Left renal pelvis (tissue), 4 donors: ENCODE measurements at places on chromosomes 7 and 10. TPM values are rescaled to one million over a fixed set of nuclear protein-coding genes. Genes with fewer than 3 reads are reported as not detected.

The OPN1SW gene
- polyA plus RNA-seq: 1.8 TPM

DNA sequence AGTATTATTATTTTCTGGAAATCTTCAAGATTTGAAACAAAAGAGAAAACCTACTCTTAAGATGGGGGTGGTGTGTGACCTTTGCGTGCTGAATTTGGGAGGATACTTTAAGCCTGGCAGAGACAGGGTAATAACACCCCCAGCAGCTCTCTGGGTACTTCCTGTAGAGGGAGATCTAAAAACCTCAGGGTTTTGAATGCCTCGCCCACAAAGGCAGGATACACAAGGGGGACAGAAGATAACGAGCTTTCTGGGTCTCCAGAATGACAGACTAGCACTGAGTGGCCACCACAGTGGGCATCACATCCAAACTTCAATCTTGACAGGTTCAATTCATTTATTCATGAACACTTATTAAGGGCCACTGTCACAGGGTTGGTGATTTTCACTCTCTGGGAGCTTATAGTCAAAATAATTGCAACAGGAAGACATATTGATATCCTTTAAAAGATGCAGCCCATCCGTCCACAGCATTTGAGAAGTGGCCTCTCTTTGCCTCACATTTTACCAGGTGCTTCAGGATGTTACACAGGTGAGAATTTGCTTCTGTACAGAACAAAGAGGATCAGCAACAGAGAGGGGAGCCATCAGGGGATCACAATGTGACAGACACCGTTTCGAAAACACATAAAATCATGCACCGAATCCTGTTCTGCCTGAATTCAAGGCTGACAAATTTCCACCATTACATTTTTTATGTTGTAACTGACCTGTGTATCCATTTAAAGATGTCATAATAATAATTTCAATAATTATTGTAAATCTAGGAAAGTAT is 14.3 kb downstream of the CPA1 start:
- no peak for DNase-seq

The ARHGAP12 gene
- 39.4 TPM for polyA plus RNA-seq

GRCh38 chr7:71695186-71695585 is 563.2 kb downstream of the GALNT17 start:
- no peak for DNase-seq

GRCh38 chr10:42997849-42998165 is 79.1 kb upstream of the RET start:
- DNase-seq: no peak

DNA sequence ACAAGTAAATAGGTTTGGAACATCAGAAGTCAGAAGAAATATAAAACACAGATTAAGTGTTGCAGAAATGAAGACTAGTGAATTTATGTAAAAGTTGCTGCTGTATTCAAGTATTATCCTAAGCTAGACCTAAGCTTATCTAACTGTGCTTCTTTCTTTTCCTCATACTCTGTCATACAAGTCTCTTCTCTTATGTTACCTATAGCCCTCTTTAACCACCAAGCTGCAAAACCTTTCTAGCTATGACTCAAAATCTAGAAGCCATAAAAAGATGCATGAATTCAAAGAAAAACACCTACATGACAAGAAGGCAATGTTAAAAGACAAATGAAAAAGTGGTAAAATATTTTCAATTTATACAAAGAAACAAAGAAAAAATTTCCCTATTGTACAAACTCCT is 23.0 kb downstream of the DENND11 start:
- no peak for DNase-seq

DNA sequence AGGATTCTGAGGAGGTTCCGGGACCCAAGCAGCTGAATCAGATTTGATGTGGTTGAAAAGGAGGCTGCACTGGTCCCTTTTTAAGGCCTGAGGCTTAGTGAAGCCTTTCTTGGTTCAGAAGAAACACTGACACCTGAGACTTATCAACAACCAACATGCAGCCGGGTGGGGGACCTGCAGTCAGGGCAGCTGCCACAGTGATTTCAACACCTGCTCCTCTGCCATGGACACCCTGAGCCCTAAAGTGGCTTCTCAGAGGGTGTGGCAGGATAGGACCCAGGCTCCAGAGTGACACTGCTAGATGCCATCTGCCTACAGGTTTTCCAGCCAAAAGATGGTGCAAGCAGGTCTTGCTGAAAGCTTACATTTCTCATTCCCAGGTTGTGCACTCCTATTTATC is 99.3 kb downstream of the COL13A1 start:
- no peak for DNase-seq

DNA sequence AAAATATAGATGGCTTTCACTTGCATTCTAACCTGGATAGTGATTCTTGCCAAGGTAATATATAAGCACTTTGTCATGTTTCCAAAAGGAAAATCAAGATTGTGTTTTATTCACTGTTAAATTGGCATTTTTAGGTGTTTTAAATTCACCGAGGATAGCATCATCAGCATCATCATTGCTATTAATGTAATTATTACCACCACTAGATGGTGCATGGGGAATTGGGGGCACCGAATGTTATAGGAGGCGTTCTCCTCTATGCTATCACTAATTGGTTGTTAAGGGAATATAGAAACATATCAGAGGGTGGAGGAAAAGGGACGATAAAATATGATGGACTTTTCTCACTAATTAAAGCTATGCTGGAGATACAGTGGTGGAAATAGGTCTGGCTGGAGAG is 95.5 kb downstream of the CELF2 start:
- DNase-seq: no peak

- DNase-seq: no peak
These were observed 70.9 kb upstream of the GRID1 start for GRCh38 chr10:86437447-86437846.

DNA sequence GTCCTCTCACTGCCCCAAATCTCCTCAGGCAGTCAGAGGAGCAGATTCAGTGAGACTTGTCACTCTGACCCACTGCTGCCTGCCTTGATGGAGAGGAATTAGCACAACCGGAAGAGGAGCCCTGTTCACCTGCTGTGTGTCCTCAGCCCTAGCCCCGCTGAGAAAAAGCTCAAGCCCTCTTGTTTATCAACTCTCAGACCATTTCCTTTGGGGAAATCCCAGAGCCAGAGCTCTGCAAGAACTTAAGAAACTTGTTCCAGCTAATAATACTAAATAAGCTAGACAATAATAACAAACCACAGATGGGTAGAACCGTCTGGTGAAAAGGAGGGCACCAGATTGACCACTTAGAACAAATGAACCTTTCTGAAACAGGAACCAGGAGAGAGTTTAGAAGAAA is 37.7 kb upstream of the ITGB1 start:
- DNase-seq: no peak

The SEC31B gene
- 29.2 TPM for polyA plus RNA-seq

DNA sequence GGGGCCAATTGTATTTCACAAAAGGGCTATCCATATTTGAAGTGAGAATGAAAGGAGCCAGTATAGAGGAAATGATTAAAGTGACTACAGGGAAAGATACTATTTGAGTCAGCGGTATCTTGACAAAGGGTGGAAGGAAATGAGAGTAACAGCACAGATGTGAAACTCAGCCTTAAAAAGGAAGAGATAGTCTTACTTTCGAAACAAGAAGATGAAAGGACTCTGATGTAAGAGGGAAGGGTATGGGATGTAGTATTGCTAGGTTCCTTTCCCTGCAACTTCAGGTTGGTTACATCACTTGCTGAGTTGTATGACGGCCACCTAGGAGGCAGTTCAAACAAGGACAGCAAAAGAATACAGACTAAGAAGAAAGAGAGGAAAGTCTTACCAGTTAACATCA is 13.7 kb downstream of the CISD1 start:
- DNase-seq: no peak

DNA sequence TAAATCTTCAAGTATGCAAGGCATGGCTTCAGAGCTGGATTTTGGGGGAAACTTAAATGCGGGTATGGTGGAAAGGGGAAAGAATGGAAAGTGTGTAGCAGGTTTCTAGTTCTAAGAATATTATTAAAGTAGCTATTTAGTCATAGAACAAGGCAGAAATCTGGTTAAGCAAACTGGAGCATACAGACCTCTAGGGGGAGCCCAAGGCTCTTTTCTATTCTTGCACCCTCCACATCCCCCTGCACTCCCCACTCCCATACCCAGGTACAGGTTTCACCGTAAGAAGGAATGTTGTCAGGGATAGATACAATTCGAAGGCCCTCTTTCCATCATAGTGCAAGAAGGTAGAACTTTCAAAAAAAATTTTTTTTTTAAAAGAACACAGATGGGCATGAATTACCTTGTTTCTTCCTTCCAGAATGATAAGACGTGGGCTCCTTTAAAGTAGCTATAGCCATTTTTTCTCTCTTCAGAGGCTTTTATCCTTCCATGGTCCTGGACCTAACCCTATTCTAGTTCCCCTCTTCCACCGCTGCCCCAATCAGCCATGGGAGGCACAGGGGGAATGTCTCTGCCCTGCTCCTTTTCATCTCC is 41.5 kb upstream of the SMIM30 start:
- DNase-seq: no peak

DNA sequence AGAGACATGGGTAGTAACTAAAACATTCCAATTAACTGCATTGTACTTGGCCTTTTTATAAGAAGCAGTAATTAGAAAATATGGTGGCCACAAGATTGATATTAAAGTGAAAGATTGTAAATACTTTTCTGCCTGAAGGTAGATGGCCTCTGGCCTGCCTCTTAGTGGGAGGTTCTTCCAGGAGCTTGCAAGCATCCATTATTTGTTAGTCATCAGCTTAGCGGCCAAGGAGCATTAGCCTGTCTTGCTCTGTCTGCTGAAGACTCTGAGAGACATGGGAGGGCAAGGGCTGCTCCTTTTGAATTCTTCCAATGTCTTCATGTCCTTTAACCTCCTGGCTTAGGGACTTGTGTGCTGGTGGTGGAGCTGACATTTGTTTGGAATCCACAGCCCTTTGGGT is 80.4 kb downstream of the TCF7L2 start:
- DNase-seq: no peak

DNA sequence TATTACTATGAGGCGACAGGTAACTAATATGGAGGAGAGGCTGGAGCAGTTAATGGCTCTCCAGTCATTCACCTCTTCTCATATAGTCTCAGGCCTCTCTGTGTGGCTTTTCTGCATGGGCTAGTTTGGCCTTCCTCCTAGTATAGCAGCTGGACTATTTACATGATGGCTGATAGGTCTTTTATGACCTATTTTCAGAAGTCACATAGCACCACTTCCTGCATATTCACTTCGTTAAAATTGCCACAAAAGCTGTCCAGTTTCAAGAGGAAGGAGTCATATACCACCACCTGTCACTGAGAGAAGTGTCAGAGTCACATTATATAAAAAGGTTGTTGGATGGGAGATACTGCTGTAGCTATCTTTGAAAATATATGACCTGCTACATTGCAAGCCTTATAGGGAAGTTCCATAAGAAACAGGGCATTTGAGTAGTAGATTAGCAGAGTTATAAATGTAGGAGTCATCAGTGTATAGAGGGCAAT is 8.0 kb upstream of the DMTF1 start:
- no peak for DNase-seq

- DNase-seq: no peak
These were observed 47.1 kb upstream of the UCN3 start for GRCh38 chr10:5317547-5318107.
